Right lung (tissue), 10 donors: ENCODE measurements at places on chromosomes 3 and 15. TPM values are rescaled to one million over a fixed set of nuclear protein-coding genes. Genes with fewer than 3 reads are reported as not detected.
A peak's percentile ranks its signal among the peaks of the same experiment; 100 is the strongest.

The FMN1 gene
- 6.8 TPM for polyA plus RNA-seq

DNA sequence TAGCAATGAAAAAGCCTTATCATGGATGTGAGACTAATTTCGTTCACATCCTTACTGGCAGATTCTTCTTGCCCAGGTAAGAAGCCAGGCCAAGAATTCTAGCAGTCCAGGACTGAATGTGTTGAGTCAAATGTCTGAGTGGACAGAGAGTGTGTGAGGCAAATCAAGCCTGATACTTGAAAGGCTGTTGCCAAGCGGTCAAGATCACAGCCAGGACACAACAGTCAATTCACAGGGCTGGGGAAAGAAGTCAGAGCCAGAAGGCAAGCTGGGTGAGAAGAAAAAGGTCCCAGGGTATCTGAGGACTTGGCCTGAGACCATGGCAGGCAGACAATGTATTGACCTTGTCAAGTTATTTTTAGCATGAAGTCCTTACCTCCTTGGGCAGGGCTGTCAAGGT lies 301.3 kb downstream of the ZNF385D start:
- DNase-seq, result no peak

The MOBP gene
- polyA plus RNA-seq, result 0.51 TPM

The CILP gene
- 1.7 TPM for polyA plus RNA-seq

The HHLA2 gene
- 1.6 TPM for polyA plus RNA-seq

- no peak for DNase-seq
Observed at GRCh38 chr3:37645517-37646380, 215.9 kb upstream of the CTDSPL start.

The GHSR gene
- polyA plus RNA-seq, result not detected

The FBXO40 gene
- 0.04 TPM for polyA plus RNA-seq

DNA sequence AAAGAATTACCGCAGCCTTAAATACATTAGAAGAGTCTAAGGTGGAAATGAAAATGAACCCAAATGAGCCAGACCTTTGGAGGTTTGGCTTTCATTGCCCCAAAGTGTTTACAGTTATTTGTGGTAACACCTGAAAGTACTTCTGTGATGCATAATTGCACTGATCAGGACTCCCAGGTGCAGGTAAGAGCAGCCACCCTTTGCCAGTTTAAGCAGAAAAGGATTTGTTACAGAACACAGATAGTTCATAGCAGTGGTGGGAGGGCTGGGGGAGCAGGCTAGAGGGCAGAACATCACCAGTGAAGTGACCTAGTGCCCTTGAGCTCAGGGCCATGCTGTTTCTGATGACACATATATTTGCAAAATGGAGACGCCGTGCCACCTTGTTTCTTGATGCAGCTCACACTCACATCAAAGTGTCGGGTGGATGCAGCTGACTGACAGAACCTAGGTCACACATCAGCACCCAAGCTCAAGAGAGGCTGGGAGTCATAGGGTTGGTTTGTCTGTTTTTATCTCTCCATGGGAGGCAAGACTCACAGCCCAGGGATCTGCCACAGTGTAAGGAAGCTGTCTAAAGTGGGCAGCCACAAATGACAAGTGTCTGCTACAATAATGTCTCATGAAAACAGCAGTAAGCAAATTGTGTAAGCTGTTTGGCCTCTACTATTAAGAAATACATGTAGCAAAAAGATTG lies 49.1 kb downstream of the NEK11 start:
- no peak for DNase-seq

DNA sequence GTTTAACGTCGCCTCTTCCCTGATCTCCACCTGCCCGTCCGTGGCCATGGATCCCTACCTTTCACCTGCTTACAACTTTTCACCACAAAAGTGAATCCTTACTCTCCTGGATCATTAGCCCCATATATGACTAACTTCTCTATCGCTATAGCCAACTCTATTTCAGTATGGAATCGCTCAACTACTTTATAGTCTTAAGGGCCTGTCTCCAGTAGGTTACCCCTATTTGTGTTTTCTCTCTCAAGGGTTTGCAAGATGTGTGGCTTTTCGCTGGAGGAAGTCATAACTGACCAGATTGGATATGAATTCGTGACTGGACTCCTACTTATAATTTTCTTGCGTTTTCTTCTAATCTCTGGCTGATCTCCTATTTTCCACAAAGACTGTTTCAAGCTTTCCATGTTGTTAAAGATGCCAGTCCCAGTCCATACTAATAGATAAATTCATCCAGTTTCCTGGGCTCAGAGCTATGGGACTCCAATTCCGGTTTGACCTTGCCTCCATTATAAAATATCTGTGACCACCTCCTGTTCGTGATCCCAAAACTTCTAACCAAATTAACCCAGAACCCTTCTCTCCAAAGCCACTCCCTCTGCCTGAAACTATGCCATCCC lies 1.3 kb upstream of the STAG1 start:
- no peak for DNase-seq

GRCh38 chr15:33860754-33861153 lies 107.5 kb upstream of the CHRM5 start:
- DNase-seq, result no peak

The SPINK8 gene
- not detected for polyA plus RNA-seq

The PLA2G4E gene
- polyA plus RNA-seq, result 0.06 TPM

The TMEM207 gene
- 0.17 TPM for polyA plus RNA-seq

DNA sequence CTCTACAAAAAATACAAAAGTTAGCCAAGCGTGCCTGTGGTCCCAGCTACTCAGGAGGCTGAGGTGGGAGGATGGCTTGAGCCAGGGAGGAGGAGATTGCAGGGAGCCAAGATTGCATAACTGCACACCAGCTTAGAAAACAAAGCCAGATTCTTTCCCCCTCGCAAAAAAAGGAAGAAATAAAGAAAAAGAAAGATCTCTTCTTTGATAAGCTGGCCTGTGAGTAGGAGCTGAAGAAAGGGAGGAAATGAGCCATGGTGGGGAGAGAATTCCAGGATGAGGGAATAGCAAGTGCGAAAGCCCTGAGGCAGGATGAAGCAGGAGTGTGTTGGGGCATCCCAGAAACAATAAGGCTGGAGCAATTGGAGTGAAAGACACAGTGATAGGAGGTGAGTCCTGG lies 24.5 kb upstream of the TOP2B start:
- DNase-seq, result no peak

- no peak for DNase-seq
Observed at GRCh38 chr3:5014391-5014790, 35.2 kb downstream of the BHLHE40 start.

DNA sequence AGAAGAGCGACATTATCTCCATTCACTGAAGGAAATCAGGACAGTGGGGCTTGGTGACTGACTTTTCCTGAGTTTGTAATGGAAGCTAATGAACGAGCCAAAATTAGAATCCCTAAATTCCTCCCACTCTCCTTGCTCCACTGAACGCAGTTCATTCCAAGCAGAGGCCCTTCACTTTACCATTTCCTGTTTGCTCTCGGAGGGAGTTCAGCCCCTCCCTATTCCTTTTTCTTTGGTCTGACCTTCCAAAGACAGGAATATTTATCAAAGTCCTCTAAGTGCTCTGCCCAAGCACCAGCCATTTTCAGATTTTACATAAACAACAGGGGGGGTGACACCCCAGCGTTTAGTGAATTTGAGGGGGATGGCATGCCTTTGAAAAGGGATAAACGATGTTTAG lies 24.0 kb upstream of the PTPRG start:
- peak; percentile 22 for DNase-seq

GRCh38 chr3:14123308-14124222 lies 1.1 kb downstream of the CHCHD4 start:
- no peak for DNase-seq
